ENCODE measurements at places on chromosomes 16 and 17.
A peak's percentile ranks its signal among the peaks of the same experiment; 100 is the strongest.

- DNase-seq: no peak
These were observed 12.1 kb downstream of the ABCA9 start for GRCh38 chr17:69048634-69049033.

DNA sequence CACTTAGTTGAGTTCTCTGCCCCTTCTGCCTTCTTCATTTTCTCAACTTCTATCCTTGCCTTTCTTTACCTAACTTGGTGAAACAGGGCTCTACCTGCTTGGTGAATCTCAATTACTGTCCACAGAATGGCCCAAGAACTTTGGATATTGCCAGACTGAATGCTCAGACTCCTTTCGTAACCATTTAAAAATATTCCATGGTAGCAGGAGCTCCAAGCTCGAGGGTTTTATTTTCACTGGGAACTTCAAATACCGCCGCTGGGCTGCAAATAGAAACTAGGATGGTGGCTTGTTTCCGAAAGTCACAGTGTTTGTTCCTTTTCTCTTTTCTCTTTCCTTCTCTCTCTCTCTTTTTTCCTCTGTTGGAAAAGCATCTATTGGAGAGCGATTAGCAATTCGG lies 13.2 kb downstream of the TMEM100 start:
- no peak for DNase-seq

- peak; percentile 5 for DNase-seq
These were observed 101.9 kb downstream of the PCTP start for GRCh38 chr17:55852734-55853133.

- DNase-seq: no peak
These were observed 8.8 kb downstream of the TBX2 start for GRCh38 chr17:61408151-61409041.

DNA sequence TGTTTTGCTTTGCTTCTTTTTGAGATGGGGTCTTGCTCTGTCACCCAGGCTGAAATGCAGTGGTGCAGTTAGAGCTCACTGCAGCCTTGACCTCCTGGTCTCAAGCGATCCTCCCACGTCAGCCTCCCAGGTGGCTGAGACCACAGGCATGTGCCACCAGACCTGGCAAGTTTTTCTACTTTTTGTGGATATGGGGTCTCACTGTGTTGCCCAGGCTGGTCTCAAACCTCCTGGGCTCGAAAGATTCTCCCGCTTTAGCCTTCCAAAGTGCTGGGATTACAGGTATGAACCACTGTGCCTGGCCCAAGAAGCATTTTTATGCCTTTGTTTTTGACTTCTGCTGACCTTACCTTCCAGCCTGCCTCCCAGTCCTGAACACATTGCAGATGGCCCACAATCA lies 10.1 kb downstream of the DNAAF1 start:
- no peak for DNase-seq

GRCh38 chr17:63701868-63702720 lies 2.2 kb upstream of the LIMD2 start:
- peak; percentile 66 for DNase-seq

- DNase-seq: no peak
These were observed 22.2 kb downstream of the TEX2 start for GRCh38 chr17:64240741-64241347.

- DNase-seq: no peak
These were observed 34.8 kb downstream of the WDR45B start for GRCh38 chr17:82613283-82614094.

- DNase-seq: no peak
These were observed 77.9 kb downstream of the KSR1 start for GRCh38 chr17:27533874-27534815.

GRCh38 chr16:17511340-17511739 lies 40.6 kb upstream of the XYLT1 start:
- DNase-seq: no peak

- no peak for DNase-seq
These were observed 17.0 kb downstream of the KLHL36 start for GRCh38 chr16:84665359-84665758.

- no peak for DNase-seq
These were observed 42.7 kb downstream of the ATF7IP2 start for GRCh38 chr16:10428433-10429168.

DNA sequence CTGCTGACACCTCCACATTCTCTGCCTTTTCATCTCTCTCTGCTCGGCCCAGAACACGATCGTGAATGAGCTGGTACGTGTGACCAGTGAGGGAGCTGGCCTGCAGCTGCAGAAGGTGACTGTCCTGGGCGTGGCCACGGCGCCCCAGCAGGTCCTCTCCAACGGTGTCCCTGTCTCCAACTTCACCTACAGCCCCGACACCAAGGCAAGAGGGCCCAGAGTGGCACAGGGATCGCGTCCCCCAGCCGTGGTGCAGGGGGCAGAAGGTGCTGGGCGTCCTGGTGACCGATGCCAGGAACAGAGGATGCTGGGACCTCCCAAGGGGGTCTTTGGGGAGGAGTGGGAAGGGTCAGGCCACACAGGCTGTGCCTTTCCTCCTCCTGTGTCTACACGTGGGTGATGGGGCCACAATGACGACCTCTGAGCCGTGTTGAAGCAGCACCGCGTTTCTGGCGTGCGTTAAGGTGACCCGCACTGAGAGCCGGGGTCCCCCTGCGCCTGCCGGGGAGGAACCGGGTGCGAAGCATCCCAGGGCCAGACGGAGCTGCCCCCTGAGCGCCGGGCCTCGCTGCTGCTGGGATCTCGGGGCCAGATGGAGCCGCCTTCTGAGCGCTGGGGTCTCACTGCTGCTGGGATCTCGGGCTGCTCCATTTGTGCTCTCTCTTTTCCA lies 17.4 kb downstream of the GAA start:
- no peak for DNase-seq

- DNase-seq: no peak
These were observed 8.4 kb upstream of the FAM171A2 start for GRCh38 chr17:44372036-44372435.

DNA sequence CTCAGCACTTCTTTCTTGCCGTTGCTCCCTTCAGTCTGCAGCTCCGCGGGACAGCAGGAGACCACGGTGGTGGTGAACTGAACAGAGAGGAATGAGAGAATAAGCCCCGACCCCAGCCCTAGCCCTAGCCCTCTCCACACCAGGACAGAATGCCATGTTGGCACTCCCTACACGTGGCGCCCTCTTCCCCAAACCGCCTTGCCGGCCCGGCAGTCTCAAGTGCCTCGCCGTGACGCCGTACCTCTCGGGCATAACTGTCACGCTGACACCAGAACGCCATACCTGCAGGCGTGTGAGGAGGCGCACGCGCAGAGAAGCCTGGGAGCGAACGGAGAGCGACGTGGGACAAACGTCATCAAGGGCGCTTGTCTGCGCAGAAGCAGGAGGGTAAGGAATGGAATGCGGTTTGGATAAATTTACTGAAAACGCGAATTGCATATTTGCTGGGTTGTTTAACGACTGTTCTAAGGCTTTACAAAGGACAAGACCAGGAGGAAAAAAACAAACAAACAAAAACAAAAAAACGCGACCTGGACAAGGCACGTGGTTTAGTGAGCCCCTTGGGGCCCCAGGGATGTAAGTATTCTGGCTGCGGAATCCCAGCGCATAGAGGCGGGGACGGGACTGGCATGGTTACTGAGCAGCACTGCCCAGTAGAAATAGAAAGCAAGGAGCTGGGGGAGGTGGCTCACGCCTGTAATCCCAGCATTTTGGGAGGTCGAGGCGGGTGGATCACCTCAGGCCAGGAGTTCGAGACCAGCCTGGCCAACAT lies at the start of gene AARSD1:
Gene AARSD1 (minus strand): TSS at position 294 of the 772 bp plus-strand sequence. CDS start 14 bp downstream, at position 280.
- DNase-seq: peak; percentile 93

DNA sequence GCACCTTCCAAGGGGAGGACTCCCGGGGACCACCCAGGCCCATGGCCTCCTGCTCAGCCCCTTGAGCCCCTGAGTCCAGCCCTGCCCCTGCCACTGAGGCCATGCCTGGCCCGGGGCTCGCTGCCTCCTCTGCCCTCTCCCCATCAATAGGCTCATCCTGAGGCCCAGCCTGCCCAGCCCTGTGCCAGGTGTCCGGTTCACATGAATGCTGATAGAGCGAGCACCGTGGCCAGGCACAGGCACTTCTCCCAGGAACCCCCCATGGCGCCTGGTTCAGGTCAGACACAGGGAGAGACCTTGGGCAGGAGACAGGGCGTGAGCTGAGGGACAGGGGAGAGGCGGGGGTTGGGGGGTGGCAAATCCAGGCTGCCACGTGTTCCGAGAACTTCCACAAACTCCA lies 2.8 kb upstream of the PVALEF start:
- DNase-seq: no peak

DNA sequence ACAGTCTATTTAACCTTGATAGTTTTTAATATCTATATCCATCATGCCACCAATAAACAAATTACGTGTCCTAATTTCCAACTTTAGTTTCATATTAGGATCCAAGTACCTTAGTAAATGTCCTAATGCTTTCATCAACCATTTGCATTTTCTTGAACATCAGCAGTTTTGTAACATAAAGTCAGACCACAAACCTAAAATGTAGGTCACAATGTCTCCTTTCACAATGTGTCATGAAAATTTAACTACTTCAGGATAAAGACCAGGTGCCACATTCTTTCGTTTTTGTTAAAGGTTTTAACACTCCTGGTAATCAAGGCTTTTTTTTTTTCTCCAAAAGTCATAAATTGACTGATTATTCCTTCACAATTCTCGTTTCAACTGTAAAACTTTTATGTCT lies 310.7 kb upstream of the PMFBP1 start:
- no peak for DNase-seq

DNA sequence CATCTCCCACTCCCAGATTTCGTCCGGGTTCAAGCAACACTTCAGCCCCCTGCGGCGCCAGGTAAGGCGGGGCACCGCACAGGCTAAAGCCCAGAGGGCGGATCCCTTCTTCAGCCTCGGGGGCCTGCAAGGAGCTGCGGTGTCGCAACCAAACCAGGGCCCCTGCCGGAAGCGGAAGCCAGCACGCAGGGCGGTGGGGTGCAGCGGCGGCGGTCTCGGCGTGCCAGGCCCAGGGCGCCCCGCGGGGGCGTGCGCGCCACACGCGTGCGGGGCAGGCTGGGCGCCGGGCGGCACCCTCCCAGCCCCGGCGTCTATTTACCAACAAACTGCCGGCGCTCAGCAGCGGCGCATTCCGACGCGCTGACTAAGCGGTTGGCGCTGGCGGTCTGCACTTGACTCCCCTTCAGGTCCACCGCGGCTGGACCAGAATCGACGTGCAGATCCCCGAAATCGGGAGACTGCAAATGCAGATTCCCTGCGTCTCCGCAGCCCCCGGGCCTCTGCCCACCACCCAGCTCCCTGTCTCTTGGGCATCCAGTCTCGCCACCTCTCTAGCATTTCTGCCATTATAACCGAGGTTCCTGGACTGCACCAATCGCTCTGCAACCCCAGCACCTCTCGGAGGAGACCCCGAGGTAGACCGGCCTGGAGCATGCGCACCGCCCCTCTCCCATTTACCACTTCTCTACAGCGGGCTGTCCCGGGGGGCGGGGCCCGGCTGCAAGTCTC lies 421 bp upstream of the DLX4 start:
- peak; percentile 72 for DNase-seq

DNA sequence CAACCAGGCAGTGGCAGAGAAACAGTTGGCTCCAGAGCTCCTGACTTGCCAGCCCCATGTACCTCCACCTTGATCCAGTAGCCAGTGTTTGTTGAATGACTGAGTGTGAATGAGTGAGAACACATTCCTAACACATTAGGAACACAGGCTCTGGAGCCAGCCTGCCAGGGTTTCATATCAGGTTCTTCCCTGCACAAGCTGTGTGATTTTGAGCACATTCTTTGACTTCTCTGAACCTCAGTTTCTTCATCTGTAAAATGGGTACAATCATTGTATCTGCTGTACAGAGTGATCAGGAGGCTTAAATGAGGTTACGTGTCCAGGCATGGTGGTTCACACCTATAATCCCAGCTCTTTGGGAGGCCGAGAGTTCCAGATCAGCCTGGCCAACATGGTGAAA lies 13.3 kb upstream of the RMI2 start:
- no peak for DNase-seq

GRCh38 chr17:8668176-8668740 lies 37.7 kb upstream of the MYH10 start:
- no peak for DNase-seq

GRCh38 chr16:11151156-11151884 lies 104.7 kb downstream of the SOCS1 start:
- no peak for DNase-seq

DNA sequence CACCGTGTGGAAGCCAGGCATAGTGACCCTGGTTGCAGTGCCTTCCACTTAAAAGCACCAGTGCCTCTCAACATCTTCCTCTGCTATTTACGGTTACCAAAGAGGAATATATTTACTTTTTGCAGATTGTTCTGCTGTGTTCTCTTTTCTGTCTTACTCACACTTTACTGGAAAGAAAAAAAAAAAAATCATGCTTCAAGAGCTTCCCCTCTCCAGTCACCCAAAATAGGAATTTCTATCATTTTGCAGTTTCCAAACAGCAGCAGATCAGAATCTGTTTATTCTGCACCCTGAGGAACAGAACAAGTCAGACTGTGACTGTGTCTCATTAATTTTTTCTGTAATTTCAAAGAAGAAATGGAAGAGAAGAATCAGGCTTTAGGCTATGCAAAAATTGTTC lies 96.1 kb downstream of the KCNJ2 start:
- no peak for DNase-seq

- DNase-seq: no peak
These were observed 173.3 kb downstream of the PRKCB start for GRCh38 chr16:24009098-24009497.

- DNase-seq: no peak
These were observed 203.7 kb downstream of the LGALS9B start for GRCh38 chr17:20263595-20263994.

DNA sequence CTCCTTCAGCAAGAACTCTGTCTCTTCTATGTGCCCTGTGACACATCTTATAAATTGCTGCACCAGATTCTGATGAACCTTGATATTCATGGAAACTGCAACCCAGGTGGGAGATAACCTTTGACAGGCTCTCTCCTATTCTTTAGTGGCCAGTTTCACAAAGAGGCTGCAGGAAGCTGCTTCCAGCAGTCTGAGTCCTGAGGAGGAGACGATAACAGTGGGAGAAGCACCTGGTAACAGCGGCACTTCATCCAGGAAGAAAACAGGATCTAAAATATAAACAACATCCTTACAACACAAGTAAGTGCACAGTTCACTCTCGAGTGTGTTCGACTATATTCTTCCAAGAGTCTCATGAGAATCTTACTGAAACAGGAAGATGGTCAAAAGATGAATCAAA lies 180.1 kb downstream of the MAP2K6 start:
- DNase-seq: no peak

- no peak for DNase-seq
These were observed 70.0 kb downstream of the ADCY9 start for GRCh38 chr16:4046221-4046620.

DNA sequence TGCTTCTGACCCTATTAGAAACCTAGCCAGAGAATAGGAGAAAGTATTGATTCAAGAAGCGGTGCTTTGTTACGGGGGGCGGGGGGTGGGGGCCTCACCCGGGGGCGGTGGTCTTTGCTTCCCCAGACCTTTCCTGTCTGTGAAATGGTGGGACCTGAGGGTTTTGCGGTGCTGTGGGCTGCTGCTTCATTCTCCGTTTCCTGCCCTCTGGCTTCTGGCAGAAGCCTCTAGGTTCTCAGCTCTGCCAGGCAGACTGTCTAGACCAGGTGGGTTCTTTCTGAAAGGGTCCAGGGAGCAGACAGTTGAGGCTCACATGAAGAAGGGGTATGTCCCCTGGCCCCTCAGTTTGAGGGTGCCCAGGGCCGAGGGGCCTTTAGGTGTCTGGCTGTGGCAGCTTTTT lies 14.0 kb downstream of the GSE1 start:
- no peak for DNase-seq

GRCh38 chr16:66286527-66286926 lies 80.0 kb upstream of the CDH5 start:
- no peak for DNase-seq

All from Jurkat, Clone E6-1 (cell line).